ENCODE measurements at places on chromosomes 7 and 10. TPM values are rescaled to one million over a fixed set of nuclear protein-coding genes. Genes with fewer than 3 reads are reported as not detected.
A peak's percentile ranks its signal among the peaks of the same experiment; 100 is the strongest.

GRCh38 chr7:106285855-106286492 is 1.2 kb upstream of the NAMPT start:
- DNase-seq: no peak

ADAM12 gene
- 39.6 TPM for polyA plus RNA-seq

EPO gene
- polyA plus RNA-seq: 0.40 TPM

GRCh38 chr7:112104120-112104519 is 102.1 kb downstream of the DOCK4 start:
- DNase-seq: peak; percentile 51

- peak; percentile 69 for DNase-seq
Measured at GRCh38 chr10:115355162-115355760, 262.1 kb downstream of the ATRNL1 start.

DNA sequence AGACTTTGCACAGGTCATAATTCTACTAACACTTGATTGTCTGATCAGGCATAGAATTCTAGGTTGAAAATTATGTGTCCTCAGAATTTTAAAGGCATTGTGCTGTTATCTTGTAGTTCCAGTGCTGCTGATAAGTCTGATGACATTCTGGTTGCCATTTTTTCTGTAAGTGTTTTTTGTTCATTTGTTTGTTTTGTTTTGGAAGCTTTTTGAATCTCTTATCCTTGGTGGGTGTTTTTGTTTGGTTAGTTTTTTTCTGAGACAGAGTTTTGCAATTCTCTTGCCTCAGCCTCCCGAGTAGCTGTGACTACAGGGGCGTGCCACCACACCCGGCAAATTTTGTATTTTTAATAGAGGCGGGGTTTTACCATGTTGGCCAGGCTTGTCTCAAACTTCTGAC is 178.9 kb downstream of the CCDC71L start:
- DNase-seq: no peak

DNA sequence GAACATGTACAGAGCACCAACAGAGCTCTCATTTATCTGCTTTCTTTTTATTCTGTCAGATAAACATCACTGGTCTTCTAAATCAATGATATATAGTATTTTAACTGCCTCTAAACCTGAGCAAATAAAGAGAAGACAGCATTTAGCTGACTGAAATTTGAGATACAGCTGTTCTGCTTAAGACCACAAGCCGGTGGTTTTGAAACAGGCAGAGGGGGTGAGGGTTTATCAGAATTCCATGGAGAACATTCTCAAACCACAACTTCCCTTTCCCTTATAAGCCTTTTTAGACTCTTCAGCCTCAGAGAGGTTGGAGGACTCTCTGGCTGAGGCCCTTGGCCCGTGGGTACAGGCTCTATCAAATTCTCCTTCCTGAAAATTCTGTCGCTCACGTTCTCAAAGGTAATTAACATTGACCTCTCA is 87.4 kb upstream of the RSU1 start:
- DNase-seq: peak; percentile 55

DNA sequence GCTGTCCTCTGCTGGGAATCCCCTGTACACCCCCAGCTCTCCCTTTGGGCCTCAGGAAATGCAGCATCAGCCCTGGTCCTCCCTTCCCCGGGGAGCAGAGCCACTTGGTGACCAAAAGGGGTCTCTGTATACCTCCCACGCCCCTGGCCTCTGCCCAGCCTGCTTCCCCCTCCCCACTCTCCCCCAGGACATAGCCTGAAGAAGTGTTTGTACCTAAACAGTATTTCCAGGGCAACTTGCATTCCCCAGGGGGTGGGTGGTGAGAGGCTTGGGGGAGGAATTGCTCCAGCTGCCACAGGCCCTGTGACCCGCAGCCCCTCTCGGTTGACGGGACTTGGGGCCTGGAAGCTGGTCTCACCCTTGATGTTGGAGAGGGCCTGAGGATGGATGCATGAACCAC is 39.3 kb downstream of the TMEM270 start:
- no peak for DNase-seq

PYROXD2 gene
- 12.2 TPM for polyA plus RNA-seq

GRCh38 chr7:98997846-98998245 is 119.5 kb downstream of the TRRAP start:
- DNase-seq: peak; percentile 81

CCDC3 gene
- 21.7 TPM for polyA plus RNA-seq

DNA sequence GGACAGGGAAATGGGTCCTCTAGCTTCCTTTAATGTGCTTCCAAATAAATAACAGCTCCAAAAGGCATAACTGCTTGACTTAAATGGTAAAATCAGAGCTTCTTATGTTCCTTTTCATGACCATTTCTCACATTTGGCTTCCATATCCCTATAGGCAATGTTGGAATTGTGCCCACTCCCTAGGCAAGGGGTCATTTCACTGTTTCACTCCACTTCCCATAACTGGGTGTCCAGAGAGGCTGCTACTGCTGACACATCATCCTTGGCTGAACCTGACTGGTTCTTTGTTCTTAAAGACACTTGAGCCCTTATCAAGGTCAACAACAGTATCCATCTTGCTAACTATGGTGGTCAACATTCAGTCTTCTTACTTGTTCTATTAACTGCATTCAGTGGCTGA is 37.1 kb downstream of the PRTFDC1 start:
- DNase-seq: no peak

PDSS1 gene
- 9.5 TPM for polyA plus RNA-seq

NOD1 gene
- 15.4 TPM for polyA plus RNA-seq

DNA sequence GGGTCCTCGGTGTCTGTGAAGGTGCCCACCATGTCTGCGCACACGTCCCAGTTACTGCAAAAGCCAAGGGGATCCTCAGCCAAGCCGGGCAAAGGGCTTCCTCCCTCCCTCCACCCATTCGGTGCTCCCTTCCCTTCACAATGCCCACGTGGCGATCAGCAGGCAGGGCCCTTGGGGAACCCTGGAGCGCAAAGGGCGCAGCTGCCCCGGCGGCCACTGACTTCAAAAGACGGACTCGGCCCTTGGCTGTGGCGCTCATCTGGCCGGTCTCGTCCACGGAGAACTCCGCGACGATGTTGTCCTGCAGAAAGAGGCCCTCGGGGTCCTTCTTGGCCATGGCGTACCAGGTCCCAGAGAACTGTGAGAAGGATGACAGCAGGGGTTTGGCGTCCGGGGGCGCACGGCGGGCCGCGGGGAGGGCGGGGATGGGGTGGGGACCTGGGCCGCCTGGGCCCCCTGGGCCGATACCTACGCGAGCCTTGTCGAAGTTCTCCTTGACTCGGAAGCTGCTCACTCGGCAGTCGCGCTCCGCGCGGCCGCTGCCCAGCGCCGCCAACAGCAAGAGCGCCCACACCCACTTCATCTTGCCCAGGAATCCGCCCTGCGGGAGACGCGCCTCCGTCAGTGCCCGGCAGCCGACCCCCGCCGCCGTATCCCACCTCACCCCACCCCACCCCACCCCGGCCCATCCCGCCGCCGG is 439 bp downstream of the RBP4 start:
- DNase-seq: peak; percentile 66

DNA sequence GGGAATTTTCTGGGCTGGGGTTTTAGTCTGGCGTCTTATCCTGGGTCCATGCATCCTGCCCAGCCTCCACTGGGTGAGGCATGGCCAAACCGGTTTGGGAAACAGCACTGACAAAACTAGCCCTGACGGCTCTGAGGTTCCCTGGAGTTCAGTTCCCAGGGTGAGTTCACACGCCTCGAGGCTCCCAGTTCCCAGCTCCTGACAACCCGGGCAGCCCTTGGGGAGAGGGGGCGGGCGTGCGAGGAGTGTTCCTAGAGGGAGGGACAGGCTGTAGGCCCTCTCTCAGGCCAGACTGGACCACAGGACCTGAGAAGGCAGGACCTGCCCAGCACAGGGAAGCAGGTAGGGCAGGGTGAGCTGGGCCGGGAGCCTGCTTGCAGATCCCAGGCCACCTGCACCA is 82.3 kb upstream of the PPIF start:
- no peak for DNase-seq

C10orf105 gene
- polyA plus RNA-seq: 0.18 TPM
